ENCODE measurements at places on chromosomes 1 and 21.

DNA sequence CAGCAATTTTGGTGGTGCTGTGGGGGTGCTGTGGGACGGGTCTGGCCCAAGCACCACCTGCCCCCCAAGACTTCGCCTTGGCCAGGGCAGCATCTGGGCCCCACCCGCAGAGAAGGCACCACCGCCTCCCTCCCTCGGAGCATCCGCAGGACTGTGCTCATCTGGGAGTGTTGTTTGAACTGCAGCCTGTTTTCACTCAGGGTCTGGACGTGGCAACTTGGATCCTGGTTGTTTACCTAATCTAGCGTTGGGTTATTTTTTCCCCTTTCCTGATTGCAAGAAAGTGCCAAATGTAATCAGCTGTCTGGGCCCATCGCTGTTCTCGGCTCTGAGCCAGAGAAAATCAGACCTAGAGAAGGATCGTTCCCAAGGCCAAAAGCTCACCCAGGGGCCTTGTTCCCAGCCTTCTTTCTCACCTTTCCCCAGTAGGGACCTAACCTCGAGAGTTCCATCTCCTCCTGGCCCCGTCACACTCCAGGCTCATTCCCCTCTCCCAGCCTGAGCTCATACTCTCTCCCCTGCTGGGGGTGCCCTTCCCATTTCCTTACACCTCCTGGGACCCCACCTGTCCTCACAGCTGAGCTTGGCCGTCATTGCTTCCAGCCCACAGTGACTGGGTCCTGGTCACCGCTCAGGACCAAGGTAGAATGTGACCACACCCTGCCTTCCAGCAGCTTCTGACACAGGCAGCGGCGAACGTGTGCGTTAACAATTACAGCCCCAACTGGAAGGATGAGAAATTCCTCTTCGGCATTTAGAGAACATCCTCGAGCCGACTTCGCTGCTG lies 72.0 kb upstream of the FAM20B start:
- DNase-seq, result no peak

- no peak for DNase-seq
Observed at GRCh38 chr1:80050523-80050922, 1044.0 kb upstream of the ADGRL4 start.

DNA sequence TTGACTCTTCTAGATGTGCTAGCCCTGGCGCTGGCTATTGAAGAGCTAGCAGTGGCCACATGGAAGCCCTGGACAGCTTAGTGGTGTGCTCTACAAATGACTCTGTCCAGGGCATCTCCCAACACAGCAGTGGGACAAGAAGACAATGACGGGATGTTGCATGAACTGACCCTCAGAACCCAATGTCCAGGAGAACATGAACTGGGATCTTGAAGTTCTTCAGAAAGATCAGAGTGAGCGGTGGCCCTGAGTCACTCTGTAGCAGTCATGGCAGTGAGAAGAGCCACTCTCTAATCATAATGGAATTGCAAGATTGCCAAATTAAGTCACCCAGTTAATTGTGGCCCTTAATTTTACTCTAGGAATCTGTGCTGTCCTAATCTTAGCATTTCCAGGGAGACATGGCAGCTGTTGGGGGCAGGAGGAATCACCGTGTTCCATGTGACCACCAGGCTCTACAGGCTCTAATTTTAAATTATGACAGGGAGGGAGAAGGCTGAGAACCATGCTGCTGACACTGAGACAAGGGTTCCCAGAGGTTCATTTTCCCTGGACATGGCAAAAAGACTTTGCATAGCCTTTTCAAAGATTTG lies 10.2 kb upstream of the OBSCN start:
- no peak for DNase-seq

GRCh38 chr1:10529765-10530164 lies 55.0 kb downstream of the PEX14 start:
- DNase-seq, result no peak

GRCh38 chr1:246309247-246309884 lies 197.7 kb downstream of the SMYD3 start:
- no peak for DNase-seq

DNA sequence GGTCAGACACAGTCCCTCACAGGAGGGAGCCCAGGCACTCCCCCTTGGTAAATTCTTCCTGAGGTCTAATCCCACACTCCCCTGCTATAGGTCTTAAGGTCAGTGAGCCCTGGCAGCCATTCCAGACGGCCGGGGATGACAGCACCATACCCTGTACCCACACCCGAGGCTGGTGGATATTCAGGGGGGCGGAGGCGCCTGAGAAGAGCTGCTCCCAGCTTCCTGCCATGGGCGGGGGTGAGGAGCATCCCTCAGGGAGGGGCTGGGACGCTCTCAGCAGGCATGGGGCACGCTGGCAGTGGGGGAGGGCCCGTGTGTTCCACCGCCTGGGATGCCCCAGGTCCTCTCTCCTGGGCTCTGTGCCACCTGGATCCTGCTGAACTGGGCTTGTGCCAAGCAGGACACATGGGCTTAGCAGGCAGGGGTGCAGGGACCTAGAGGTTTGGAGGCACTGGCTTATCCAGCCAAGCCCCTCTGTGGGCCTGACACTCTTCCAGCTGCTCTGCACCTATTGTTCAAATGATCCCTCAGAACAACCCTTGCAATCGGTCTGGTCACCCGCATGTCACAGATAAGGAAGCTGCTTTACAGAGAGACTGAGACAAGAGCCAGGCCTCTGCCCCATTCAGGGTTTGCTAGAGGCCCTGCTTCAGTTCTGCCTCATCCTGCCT lies 5.7 kb upstream of the ADGRB2 start:
- DNase-seq, result no peak

GRCh38 chr1:173020138-173020750 lies 30.5 kb downstream of the TNFSF18 start:
- no peak for DNase-seq

- DNase-seq, result no peak
Observed at GRCh38 chr21:17476006-17476405, 36.8 kb upstream of the CXADR start.

DNA sequence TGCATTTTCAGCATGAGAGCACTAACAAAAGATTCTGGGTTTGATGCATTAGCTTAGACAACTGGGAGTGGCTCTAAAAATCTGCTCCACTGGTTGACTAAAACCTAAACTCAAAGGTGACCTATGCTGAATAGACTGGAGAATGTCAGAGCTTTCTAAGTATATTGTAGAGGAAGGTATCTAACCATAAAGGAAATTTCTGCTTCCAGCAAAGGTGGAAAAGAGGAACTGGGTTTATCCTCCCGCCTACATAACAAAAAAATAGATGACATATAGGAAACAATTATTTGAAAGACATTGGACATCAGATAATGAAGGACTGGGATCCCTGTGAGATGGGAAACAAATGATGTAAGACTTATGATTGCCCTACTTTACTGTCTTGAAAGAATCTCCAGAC lies 35.8 kb upstream of the CR2 start:
- DNase-seq, result no peak
